Activated T-helper 1 cell treated with Interleukin-2 at 50 U/mL for 16 hours (primary cell): ENCODE measurements at places on chromosomes 2 and 18.

- no peak for DNase-seq
Measured at GRCh38 chr2:84487298-84487996, 28.4 kb upstream of the SUCLG1 start.

GRCh38 chr2:190280565-190281350, 38.9 kb downstream of the HIBCH start:
- no peak for DNase-seq

- no peak for DNase-seq
Measured at GRCh38 chr2:68428746-68429145, 38.3 kb downstream of the FBXO48 start.

DNA sequence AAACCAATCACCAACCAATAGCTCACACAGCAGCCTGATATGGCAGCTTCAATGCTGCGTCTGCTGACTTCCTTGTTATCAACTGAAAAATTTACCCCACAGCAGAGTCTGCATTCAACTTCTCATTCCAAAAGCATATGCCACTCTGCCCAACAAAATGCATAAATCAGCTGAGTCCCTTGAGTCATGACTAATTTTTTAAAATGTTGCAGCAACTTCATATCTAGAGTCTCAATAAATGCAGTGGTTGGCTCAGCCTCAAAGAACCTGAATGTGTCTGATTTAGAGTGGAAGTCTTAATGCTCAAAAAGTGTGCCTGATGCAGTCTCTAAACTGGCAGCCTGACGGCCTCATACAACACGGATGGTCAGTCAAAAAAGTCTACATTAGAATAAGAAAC, 46.5 kb downstream of the FARSB start:
- DNase-seq = no peak

DNA sequence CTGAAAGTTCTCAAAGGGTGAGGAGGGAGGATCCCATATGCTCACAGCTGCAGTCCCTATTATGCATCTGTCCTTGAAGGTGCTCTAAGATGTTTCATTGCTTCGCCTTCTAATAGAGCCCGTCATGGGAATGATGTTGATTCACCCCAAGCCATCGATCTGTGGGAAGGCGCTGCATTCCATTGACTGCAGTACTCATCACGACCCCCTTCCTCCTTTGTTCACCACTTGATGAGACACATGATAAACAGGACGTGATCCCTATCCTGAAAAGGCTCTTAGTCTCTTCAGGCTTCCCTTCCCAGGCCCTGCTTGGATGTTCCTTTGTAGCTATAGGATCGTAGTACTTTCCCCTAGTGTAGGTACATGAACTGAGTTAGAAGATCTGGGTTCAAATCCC, 181.8 kb downstream of the AGPS start:
- DNase-seq = no peak

GRCh38 chr2:74423231-74424095, 1.9 kb downstream of the WDR54 start:
- DNase-seq = no peak

GRCh38 chr18:52339891-52340371, at the start of gene DCC:
Gene DCC (plus strand): TSS chr18:52340197. CDS start chr18:52340788, 591 bp downstream.
- no peak for DNase-seq
